Upper lobe of right lung (tissue), 1 donor: ENCODE measurements at places on chromosomes 1 and 21.
A peak's percentile ranks its signal among the peaks of the same experiment; 100 is the strongest.

GRCh38 chr1:29384496-29385015, 148.2 kb downstream of the PTPRU start:
- DNase-seq = no peak

DNA sequence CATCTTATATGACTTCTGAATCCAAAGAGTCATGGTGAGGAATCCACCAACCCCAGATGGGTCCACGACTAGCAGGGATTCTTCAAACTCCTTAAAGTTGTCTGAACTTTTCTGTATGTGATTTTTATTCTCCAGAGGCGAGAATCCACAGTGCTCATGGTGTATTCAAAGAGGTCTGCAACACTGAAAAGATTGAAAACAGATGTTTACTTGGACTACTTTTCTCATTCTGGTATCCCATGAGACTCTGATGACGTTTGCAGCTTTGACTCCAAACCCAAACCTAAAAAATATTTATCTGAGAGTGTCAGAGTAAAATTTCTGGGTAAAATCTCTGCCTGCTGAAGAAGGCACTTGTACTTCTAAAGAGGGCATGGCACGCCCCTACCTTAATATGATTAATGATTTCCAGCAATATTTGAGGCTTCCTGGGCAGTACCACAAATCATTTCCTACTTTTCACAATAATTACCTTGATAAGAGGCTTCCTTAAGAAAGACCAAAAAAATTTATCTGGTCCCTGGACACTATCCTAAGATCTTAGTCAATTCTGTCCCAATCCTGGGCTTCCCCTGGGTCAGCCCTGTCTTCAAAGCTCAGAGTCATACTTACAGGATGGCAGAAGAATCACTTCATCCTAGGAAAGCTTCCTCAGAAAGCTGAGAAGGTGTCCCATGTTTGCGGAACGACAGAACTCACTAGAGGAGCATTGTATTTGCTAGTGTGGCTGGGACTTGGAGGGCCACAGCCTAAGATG, 76.5 kb upstream of the MAP10 start:
- no peak for DNase-seq

GRCh38 chr1:73042403-73042802, 760.1 kb upstream of the NEGR1 start:
- DNase-seq = no peak

- no peak for DNase-seq
These were observed 31.9 kb downstream of the NGF start for GRCh38 chr1:115306146-115306545.

DNA sequence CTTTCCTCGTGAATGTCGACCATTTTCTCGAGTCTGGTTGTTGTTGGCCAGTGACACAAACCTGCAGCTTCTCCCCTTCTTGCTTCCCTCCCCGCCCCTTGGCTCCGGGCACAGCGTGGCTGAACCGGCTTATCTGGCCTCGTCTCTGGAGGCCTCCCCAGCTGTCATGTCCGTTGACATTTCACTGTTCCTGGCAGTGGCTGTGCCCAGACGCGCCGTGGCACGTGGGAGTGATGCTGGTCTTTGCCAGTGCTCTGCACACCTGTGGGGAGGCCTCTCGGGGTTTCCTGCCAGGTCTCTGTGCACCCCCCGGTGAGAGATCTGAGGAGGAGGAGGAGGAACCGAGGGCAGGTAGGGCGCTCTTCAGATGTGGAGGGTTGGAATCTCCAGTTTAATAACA, 23.7 kb downstream of the SKI start:
- DNase-seq = peak; percentile 68
